ENCODE measurements at places on chromosomes 1 and 21.
A peak's percentile ranks its signal among the peaks of the same experiment; 100 is the strongest.

GRCh38 chr1:8024329-8024728 is 1.8 kb downstream of the ERRFI1 start:
- DNase-seq, result peak; percentile 16

DNA sequence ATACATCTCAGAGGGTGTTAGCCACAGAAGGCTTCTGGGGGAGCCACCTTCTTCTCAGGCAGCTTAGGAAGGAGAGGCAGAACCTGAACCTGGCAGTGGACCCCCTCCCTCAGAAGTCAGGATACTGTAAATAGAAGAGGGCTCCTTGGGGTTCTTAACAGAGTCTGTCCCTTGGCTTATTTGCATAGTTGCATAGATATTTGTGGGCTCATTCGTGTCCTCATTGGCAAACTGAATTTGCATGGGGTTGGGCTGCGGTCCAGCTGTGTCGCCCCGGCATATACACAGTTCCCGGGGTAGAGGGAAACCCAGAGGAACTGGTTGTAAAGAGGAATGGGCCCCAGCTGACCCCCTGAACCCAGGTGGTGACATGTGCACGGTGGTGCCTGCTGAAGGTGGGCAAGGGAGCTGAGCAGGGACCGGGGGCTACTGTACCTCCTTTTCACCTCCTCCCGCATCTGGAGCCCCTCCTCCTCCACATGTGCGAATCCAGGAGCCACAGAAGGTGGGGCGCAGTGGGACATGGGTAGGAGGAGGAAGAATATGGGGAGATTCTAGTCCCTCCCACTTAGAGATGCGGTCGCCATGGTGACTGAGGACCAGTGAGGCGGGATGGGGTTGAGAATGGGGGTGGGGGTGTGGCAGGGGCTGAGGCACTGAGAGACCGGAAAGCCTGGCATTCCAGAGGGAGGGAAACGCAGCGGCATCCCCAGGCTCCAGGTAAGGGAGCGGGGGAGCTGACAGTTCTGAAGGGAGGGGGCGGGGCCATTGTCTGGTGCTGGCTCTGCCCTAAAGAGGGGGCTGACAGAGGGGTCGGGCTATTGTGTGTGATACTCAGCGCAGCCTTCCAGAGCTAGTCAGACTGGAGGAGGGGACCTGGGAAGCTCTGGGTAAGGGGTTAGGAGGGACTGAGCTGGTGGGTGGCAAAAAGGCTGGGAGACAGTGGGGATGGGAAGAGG is 3.7 kb upstream of the SEMA4A start:
- DNase-seq, result no peak

- DNase-seq, result no peak
Observed at GRCh38 chr1:10724511-10724910, 71.9 kb downstream of the CASZ1 start.

GRCh38 chr1:156805766-156806511 is 10.7 kb downstream of the SH2D2A start:
- no peak for DNase-seq

DNA sequence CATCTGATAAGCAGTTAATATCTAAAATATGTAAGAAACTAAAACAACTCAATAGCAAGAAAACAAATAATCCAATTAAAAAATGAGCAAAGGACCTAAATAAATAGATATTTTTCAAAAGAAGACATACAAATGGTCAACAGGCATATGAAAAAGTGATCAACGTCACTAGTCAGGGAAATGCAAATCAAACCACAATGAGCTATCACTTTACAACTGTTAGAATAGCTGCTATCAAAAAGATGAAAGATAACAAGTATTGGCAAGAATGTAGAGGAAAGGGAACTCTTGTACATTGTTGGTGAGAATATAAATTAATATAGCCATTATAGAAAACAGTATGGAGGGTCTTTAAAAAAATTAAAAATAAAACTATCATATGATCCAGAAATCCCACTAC is 40.7 kb upstream of the NEK7 start:
- DNase-seq, result no peak

DNA sequence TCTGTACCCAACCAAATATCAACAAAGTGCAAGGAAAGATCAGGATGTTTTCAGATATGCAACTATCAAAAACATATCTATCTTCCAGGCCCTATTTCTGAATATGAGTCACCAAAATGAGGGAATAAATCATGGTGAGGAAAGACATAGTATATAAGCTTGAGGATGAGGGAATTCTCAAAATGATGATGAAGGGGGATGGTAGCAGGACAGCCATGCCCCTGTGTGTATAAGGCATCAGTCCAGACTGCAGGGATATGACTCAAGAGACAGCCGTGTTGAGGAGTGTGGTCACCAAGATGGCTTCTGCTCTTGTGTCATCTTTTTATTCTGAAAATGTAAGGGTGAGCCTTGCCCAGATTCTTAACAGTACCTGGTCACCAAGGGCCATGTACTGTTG is 4.4 kb upstream of the WDR64 start:
- peak; percentile 59 for DNase-seq

- DNase-seq, result no peak
Observed at GRCh38 chr1:109623601-109624161, 4.0 kb downstream of the AMPD2 start.

GRCh38 chr1:221310180-221310579 is 430.9 kb downstream of the HLX start:
- no peak for DNase-seq

DNA sequence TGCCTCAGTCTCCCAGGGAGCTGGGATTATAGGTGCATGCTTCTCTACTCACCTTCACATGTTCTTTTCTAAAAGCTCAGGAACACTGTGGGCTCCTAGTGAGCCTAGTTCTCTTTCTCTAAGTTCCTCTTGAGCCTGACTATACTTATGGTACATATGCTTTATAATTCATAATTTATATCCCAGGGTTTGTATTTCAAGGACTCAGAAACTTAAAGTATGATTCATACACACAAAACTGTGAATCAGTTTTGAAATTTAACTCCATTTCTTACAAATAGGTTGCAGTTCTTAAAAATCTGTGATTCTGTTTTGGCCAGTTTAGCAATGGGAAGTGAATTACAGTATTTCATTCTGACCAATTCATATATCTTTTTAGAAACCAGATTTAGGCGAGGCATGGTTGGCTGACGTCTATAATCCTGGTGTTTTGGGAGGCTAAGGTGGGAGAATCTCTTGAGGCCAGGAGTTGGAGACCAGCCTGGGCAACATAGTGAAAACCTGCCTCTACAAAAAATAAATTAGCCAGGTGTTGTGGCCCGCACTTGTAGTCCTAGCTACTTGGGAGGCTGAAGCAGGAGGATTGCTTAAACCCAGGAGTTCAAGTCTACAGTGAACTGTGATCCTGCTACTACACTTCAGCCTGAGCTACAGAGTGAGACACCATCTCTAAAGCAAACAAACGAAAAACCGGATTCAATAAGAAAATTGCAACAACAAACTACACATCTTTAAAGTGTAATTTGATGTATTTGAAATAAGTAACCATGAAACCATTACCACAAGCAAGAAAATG is 15.6 kb downstream of the RASAL2 start:
- no peak for DNase-seq

- DNase-seq, result no peak
Observed at GRCh38 chr1:226134170-226135058, 52.1 kb downstream of the ACBD3 start.

DNA sequence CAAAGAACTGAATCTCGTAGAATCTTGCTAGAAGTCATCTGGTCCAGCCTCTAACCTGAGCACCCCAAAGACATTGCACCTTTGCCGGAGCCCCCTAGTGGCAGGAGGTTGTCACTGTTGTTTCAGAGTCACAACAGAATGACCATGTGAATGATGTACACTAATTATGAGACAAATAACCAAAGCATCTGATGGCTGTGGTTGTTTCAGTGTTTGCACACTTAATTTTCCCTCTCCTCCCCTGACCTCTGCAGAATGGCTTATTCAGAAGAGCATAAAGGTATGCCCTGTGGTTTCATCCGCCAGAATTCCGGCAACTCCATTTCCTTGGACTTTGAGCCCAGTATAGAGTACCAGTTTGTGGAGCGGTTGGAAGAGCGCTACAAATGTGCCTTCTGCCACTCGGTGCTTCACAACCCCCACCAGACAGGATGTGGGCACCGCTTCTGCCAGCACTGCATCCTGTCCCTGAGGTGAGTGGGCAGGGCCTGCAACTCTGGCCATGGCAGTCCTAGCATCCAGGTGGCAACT is 26.4 kb downstream of the TRAF5 start:
- DNase-seq, result peak; percentile 70

DNA sequence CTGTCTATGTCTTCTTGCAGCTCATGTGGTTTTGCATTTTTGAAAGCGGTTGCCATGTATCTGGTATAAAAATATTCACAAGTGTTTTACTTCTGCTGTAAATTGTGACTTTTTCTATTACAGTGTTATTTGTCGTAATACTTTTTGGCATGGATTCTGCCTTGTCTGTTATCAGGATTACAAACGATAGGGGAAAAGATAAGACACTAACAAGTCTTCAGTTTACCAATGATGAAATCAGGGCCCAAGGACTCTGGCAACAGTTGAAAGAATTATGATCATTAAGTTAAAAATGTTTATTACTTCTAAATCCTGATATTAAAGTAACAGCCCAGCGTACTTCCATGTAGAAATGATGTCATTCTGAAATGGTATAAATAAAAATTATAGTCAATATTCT is 298.8 kb downstream of the KIF26B start:
- no peak for DNase-seq

- DNase-seq, result no peak
Observed at GRCh38 chr1:201941420-201942128, 4.8 kb downstream of the LMOD1 start.

GRCh38 chr1:151530461-151530860 is 9.6 kb upstream of the TUFT1 start:
- DNase-seq, result no peak

- no peak for DNase-seq
Observed at GRCh38 chr1:205965036-205965884, 22.0 kb upstream of the SLC26A9 start.

DNA sequence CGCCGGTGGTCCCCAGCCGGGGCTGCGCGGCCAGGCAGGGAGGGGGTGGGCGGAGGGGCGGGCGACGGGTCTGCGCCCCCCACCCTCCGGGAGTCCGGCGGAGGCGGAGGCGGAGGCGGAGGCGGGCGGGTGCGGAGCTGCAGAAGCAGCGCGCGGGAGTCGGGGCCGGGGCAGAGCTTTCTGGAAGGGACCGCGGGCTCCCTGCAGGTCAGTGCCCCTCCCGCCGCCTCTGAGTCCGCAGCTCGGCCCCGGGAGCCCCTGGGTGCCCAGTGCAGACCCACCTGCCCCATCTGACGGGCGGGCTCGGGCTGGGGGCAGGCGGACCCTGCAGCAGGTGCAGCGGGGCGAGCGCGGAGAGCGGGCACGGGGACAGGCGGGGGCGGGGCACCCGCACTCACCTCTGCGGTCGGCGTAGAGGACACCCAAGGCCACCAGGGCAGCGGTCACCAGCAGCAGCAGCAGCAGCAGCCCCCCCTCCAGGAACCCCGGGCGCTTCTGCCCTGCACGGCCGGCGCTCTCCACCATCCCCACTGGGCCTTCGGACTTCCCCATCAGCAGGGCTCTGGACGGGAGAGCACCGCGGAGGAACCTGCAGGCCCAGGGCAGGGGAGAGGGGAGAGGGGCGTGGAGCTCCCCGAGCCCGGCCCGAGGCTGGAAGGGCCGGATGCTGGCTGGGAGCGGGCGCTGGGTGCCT is 3.7 kb downstream of the MMEL1 start:
- DNase-seq, result no peak

DNA sequence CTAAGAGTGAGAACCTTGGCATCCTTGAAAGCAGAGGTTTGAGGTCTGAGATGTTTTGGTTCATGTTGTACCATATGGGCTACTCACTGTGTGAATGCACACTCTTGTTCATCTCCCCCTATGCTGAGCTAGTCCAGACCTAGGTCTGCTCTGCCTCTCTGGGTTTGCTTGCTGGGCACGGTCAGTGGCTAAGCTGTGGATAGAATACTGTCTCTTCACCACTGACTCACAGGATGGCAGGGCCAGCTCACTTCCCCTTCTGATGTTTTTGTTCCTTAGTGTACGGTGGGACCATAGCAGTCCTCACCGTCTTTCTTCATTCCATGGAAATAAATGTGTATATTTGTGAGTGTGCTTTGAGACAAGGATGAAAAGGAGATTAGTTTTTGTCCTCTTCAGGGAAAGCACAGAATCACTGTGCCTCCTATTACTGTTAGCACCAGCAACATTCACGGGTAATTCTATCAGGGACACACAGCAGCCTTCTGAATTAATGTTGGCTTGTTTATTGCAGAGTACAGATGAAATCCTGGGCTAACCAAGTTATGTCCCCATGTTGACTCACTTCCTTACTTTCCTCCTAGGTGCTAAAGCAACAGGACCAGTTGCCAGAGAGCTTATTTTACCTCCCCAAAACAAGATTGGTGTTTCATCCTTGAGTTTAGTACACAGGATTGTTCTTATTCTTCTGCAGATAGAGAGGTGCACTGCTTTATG is 56.9 kb upstream of the IVNS1ABP start:
- DNase-seq, result peak; percentile 39

DNA sequence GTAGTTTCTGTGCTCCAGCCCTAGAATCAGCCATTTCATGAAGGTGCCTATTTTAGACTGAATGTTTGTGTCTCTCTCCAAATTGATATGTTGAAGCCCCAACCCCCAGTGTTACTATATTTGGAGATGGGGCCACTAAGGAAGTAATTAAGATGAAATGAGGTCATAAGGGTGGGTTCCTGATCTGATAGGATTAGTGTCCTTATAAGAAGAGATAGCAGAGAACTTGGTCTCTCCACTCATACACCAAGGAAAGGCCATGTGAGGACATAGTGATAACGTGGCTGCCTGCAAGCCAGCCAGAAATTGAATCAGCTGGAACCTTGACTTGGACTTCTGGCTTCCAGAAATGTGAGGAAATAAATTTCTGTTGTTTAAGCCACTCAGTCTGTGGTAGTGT is 12.3 kb downstream of the RAVER2 start:
- no peak for DNase-seq

DNA sequence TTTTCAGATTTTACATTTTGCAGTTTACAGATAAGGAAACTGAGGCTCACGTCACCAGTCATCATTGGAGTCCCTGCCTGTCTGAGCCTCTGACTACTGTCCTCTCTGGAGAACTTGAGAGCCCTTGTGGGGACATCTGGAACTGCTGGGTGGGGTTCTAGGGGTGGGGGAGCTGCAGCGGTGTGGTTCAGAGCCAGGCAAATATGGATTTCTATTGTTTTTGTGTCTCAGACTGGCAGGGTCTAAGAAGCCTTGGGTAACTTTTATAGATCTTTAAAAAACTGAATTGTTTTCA is 46.9 kb downstream of the IER5 start:
- peak; percentile 35 for DNase-seq

DNA sequence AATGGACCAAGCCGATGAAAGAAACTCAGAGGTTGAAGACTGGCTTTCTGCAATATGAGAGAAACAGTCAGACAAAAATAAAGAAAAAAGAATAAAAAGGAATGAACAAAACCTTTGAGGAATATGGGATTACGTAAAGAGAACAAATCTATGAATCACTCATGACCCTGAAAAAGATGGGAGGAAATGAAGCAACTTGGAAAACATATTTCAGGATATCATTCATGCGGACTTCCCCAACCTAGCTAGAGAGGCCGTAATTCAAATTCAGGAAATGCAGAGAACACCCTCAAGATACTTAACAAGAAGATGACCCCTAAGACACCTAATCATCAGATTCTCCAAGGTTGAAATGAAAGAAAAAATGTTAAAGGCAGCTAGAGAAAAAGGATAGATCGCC is 705.3 kb upstream of the CHRM3 start:
- no peak for DNase-seq

- DNase-seq, result no peak
Observed at GRCh38 chr1:24805534-24806301, 60.5 kb downstream of the CLIC4 start.
